Activated naive CD8-positive, alpha-beta T cell treated with anti-CD3 and anti-CD28 coated beads, Interleukin-2, amount 10 ng/mL, durations not matched to agents 7 days and 5 days (primary cell): ENCODE measurements at places on chromosomes 2 and 18. TPM values are rescaled to one million over a fixed set of nuclear protein-coding genes. Genes with fewer than 3 reads are reported as not detected.

GRCh38 chr2:56770490-56770889, 586.7 kb downstream of the CCDC85A start:
- DNase-seq: no peak
- H3K27me3 ChIP-seq: no peaks in the 10 kb centered on the region
- H3K27ac ChIP-seq: no peak overlapping the region
- no peak overlapping the region for H3K4me3 ChIP-seq

- no peak for DNase-seq
- no peak overlapping the region for H3K4me3 ChIP-seq
- H3K4me1 ChIP-seq: peaks cover 7% of the 10 kb centered on the region
Measured at GRCh38 chr2:43776324-43776723, 2.5 kb downstream of the DYNC2LI1 start.

GRCh38 chr2:126635736-126636135, 20.2 kb upstream of the GYPC start:
- H3K27ac ChIP-seq: no peak overlapping the region
- H3K4me3 ChIP-seq: no peak overlapping the region
- peaks cover 3% of the 10 kb centered on the region for H3K4me1 ChIP-seq
- no peaks in the 10 kb centered on the region for H3K36me3 ChIP-seq
- DNase-seq: no peak

- H3K4me3 ChIP-seq: no peak overlapping the region
- DNase-seq: no peak
- peaks cover 39% of the 10 kb centered on the region for H3K27me3 ChIP-seq
- H3K4me1 ChIP-seq: peaks cover 2% of the 10 kb centered on the region
Measured at GRCh38 chr2:212532585-212532984, 6.0 kb downstream of the ERBB4 start.

DNA sequence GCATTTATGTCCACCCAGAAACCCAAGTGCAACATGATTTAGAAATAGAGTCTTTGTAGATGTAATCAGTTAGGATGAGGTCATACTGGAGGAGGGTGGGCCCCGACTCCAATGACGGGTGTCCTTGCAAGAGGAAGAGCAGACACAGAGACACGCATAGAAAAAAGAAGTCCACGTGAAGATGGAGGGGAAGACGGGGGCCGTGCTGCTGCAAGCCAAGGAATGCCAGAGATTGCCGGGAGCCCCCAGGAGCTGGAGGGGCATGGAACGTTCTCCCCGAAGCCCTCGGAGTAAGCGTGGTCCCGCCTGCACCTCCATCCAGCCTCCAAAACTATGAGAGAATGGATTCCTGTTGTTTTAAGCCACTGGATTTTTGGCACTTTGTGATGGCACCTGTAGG, 51.6 kb downstream of the PTGR3 start:
- H3K4me1 ChIP-seq: peaks cover 11% of the 10 kb centered on the region
- H3K4me3 ChIP-seq: no peak overlapping the region
- H3K27me3 ChIP-seq: peaks cover 6% of the 10 kb centered on the region
- H3K36me3 ChIP-seq: no peaks in the 10 kb centered on the region
- DNase-seq: no peak

DNA sequence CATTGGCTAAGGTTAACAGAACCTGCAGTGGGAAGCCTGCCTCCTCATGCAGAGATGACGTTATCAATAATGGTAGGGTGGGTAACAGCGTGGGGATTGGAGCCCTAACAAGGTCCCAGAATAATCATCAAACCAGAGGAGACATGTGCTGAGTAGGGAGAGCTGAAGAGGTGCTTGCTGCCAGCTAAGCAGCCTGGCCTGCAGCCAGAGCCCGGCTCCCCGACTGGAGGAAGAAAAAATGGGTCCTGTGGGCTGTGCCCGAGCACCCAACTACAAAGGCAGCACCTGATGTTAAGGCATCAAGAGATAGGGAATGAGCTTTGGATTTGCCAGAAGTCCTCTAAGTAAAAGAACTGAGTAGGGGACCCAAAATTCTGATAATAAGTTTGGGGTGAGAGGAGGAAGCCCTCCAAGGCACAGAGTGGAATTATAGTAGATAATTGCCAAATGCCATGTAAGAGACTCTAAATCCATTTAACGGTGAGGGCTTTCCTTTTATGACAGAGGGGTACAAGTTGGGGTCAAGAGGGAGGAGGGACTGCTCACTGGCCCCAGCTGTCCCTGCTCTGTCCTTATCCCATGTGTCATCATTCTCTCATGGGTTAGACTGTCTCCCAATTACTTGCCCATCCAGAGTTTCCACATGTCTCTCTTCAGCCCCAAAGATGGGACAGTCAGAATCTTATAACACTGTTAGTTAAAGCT, 156.1 kb downstream of the ANTXR1 start:
- H3K27ac ChIP-seq: no peak overlapping the region
- peaks cover 23% of the 10 kb centered on the region for H3K27me3 ChIP-seq
- H3K36me3 ChIP-seq: no peaks in the 10 kb centered on the region
- H3K4me1 ChIP-seq: no peaks in the 10 kb centered on the region
- H3K4me3 ChIP-seq: no peak overlapping the region

DNA sequence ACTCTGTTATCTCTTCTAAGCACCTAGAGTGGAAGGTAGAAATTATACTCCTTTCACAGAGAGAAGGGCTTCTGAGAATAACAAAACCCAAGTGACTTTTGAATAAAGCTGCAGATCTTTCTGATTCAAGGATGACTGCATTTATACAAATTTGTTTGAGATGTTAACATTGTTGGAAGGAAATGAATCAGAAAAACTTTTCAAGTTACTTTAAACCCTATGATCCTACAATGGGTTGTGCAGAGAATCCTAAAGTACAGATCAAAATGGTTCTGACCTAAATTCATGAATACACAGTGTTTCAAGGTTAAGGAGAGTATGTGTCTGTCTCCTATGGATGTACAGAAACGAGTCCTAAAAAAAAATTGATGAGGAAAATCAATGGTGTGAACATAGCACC, 1.8 kb downstream of the RFTN2 start:
- no peaks in the 10 kb centered on the region for H3K36me3 ChIP-seq
- no peak overlapping the region for H3K4me3 ChIP-seq
- DNase-seq: no peak
- peaks cover 18% of the 10 kb centered on the region for H3K27me3 ChIP-seq
- H3K27ac ChIP-seq: no peak overlapping the region

GRCh38 chr2:195520671-195521155, 136.3 kb upstream of the SLC39A10 start:
- no peak for DNase-seq
- H3K36me3 ChIP-seq: peaks cover 25% of the 10 kb centered on the region
- H3K4me1 ChIP-seq: peaks cover 10% of the 10 kb centered on the region
- no peak overlapping the region for H3K4me3 ChIP-seq

- H3K27me3 ChIP-seq: no peaks in the 10 kb centered on the region
- DNase-seq: no peak
- no peak overlapping the region for H3K27ac ChIP-seq
- peaks cover 3% of the 10 kb centered on the region for H3K4me1 ChIP-seq
- no peak overlapping the region for H3K4me3 ChIP-seq
Measured at GRCh38 chr18:69992776-69993175, 45.1 kb upstream of the CD226 start.

DNA sequence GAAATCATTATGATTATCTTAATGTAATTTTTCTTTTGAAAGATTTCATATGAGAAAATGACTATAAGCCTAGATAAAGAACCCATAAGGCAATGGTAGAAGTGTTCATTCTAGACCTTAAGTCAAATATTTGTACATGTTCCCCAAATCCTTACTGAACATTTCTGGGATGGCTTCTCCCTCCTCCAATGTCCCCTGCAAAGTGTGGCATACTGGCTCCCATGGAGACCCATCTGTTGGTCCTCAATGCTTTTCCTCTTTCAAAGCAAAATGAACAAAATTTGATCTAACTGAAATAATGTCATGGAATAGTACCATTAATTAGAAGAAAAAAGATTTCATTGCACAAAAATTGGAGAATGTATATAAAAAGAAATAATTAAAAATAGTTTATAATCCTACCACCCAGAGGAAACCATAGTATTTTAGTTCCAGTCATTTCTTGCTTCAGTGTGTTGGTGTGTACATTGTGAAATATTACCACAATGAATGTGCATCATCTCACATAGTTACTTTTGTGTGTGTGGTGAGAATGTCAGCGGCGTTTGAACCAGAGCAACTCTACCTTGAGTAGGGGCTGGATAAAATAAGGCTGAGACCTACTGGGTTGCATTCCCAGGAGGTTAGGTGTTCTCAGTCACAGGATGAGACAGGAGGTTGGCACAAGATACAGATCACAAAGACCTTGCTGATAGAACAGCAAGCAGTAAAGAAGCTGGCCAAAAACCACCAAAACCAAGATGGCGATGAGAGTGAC, 181.3 kb downstream of the UXS1 start:
- DNase-seq: no peak
- H3K4me3 ChIP-seq: no peak overlapping the region
- peaks cover 7% of the 10 kb centered on the region for H3K36me3 ChIP-seq
- H3K27me3 ChIP-seq: no peaks in the 10 kb centered on the region
- no peak overlapping the region for H3K27ac ChIP-seq

DNA sequence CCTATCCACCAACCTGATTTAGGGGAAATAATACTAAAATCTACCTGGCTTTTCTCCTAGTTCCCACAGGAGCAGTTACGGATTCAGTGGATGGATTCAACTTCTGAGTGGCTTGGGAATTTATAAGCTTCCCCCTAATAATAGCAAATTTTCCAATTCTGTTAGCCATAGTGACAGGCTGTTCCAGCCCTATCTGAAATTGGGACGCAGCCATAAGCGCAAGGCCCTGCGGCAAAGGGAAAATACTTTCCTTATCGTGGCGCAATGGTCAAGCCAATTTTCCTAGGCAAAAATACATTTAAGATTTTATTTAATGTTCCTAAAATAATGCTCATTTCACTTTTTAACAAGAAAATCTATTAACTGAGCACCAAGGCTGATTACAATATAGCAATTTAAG, 49.7 kb downstream of the CDH2 start:
- H3K27ac ChIP-seq: no peak overlapping the region
- no peaks in the 10 kb centered on the region for H3K27me3 ChIP-seq
- H3K4me1 ChIP-seq: no peaks in the 10 kb centered on the region
- H3K4me3 ChIP-seq: no peak overlapping the region

DNA sequence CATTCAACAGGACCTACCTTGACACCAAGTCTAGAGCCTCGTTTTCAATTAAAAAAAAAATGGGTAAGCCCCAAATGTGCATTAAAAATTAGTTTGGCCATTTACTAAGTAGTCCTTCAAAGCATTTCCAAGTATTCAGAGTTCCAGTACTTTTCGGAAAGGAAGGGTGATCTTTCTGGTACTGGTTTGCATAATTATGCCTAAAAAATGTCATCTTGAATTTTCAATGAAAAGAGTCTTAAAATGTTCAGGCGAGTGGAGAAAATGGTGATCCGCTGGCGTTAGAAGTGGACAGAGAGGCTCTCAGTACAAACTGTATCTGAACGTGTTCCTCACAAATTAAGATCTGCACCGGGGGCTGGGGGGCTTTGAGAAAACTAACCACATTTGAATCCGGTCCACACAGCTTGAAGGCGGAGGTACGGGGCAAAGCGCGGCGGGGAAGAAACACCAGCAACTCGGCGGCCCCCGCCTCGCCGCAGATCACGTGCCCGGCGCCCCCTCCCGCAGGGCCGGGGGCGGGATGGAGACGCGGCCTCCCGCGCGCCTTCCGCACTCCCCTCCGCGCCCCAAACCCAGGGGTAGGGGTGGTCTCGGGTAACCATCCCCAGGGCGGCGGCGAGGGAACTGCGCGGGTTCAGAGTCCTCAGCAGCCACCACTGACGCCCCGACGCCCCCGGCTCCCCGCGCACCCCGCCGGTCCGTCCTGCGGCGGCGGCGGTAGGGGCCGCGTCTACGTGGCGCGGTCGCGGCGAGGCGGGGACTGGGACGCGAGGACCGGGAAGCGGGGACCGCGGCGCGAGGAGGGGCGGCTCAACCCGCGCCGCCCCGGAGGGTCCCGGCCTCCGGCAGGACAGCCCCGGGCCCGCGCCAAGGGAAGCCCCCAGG, 564 bp downstream of the LPIN2 start:
- peak overlapping the region; percentile 91 for H3K27ac ChIP-seq
- H3K36me3 ChIP-seq: peaks cover 25% of the 10 kb centered on the region
- DNase-seq: peak; percentile 69
- H3K4me1 ChIP-seq: peaks cover 60% of the 10 kb centered on the region
- peak overlapping the region; percentile 97 for H3K4me3 ChIP-seq
- H3K27me3 ChIP-seq: no peaks in the 10 kb centered on the region

DNA sequence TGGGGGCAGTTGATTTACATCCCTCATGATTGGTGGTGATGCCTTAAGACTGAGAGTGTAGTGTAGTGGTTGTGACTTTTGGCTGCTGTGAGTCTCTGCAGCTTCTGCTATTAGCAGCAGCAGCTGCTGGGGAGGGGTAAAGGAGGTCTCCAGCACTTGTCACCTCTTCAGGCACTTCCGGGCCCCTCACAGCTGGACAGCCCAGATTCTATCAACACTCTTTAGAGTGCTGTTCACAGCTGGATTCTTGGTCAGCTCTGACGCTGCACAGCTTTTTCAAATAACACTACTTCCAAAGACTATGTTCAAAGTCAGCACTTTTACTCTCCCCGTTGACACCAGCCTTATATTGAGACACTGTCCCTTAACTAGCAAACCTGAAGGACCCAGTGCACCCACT, 396.0 kb downstream of the MEIS1 start:
- H3K4me1 ChIP-seq: no peaks in the 10 kb centered on the region
- no peaks in the 10 kb centered on the region for H3K27me3 ChIP-seq
- H3K36me3 ChIP-seq: no peaks in the 10 kb centered on the region
- no peak overlapping the region for H3K4me3 ChIP-seq

DNA sequence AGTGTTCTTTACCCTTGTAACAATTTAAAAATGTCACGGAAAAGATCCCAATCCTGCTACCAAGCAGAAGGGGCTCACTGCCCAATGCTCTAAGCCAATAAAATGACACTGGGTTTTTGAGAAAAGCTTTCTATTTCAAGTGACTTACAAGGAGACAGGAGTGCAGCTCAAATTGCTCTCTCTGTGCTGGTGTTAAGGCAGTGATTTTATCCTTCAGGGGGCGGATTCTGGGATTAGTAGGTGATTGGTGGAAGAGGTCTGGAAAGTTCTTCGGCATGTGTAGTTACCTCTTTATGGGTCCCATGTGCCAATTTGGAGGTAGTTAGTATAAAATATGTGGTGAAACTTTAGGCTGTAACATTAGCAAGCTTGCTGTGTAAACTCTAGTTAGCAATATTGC, 27.4 kb upstream of the MCM6 start:
- H3K4me1 ChIP-seq: no peaks in the 10 kb centered on the region
- H3K4me3 ChIP-seq: no peak overlapping the region
- H3K27me3 ChIP-seq: no peaks in the 10 kb centered on the region
- H3K27ac ChIP-seq: no peak overlapping the region
- H3K36me3 ChIP-seq: peaks cover 39% of the 10 kb centered on the region

DNA sequence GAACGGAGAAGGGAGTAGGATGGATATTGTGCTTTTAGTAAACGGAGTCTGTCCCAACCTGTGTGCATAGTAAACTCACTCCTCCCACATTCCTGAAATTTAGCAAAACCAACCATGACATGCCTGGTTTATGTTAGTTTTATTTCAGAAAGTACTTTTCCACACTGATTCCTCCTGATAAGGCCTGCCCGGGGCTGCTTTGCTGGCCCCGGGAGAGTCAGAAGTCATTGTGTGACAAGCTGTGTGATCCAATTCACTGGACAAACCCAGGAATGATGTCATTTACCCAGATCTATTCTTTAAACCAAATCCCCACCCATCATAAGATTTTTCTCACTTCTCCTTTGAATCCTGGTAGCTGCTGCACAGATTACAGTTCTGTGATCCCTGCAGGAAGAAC, 109.0 kb downstream of the SETBP1 start:
- no peak for DNase-seq
- no peak overlapping the region for H3K4me3 ChIP-seq
- H3K36me3 ChIP-seq: peaks cover 1% of the 10 kb centered on the region
- peaks cover 3% of the 10 kb centered on the region for H3K4me1 ChIP-seq
- peaks cover 20% of the 10 kb centered on the region for H3K27me3 ChIP-seq

The SERPINE2 gene
- 22.2 TPM for total RNA-seq

The EIF2AK2 gene
- total RNA-seq: 121 TPM

The VWA3B gene
- total RNA-seq: not detected

The EGR4 gene
- not detected for total RNA-seq

The HPCAL1 gene
- total RNA-seq: 75.8 TPM

The ACOXL gene
- not detected for total RNA-seq
